NCI-H2081 treated with DMSO at 0.1 percent for 48 hours (cell line): ENCODE measurements at places on chromosomes 16 and 17.

- DNase-seq = no peak
These were observed 148.7 kb downstream of the AIPL1 start for GRCh38 chr17:6286233-6286632.

DNA sequence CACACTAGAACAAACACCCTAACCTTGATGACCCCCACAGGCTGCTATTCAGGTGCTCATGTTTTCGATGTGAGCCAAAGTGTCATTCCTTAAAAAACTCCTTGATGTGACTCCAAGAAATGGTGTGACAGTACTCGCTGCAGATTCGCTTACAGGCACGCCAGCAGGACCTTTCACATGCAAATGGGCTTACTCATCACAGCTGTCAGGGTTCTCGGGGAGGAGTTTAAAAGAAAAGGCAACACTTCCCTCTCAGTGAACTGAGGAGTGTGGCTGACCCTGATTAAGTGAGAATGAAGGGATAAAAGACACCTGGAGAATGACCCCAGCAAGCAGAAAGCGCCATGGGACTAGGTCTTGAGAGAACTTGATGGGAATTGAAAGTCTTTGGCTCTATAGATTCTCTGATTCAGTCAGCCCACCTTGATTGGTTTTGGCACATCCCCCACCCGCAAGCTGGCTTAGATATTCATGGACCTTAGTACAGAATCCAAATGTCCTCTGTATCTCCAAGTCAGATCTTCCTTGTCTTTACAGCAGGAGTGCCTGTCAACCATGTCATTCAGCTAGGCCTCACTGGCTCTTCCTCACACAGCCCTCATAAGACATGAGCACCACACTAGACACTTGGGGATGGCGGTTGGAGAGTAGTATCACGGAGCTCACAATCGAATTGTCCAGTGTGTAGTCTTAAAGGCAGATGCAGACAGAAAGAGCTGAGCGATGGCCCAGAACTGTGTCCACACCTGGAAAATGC lies 82.6 kb downstream of the HIC1 start:
- DNase-seq = no peak

GRCh38 chr16:58194790-58195189 lies 3.1 kb downstream of the CSNK2A2 start:
- DNase-seq = no peak

- DNase-seq = no peak
These were observed 7.5 kb downstream of the SLC5A11 start for GRCh38 chr16:24853169-24853824.

DNA sequence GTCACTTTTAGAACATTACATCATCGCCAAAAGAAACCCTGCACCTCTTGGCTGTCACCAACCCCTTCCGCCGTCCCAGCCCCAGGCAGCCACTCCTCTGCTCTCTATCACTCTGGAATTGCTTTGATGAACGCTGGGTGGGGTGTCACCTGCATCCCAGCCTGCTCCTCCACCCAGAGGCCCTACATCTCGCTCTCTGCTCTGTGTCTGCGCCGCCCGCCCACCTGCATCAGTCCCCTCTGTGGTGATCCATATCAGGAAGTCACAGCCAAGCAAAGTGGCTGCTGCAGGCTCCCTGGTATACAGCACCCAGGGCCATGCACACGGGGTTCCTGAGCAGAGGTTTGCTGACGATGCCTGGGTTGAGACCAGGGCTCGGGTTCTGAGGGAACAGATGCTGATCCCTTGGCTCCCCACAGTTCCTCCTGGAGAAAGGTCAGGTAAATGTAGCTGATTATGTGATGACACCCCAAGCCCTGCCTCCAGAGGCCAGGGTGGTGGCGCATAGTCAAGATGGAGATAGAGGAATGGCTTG lies 30.8 kb downstream of the MPRIP start:
- no peak for DNase-seq

DNA sequence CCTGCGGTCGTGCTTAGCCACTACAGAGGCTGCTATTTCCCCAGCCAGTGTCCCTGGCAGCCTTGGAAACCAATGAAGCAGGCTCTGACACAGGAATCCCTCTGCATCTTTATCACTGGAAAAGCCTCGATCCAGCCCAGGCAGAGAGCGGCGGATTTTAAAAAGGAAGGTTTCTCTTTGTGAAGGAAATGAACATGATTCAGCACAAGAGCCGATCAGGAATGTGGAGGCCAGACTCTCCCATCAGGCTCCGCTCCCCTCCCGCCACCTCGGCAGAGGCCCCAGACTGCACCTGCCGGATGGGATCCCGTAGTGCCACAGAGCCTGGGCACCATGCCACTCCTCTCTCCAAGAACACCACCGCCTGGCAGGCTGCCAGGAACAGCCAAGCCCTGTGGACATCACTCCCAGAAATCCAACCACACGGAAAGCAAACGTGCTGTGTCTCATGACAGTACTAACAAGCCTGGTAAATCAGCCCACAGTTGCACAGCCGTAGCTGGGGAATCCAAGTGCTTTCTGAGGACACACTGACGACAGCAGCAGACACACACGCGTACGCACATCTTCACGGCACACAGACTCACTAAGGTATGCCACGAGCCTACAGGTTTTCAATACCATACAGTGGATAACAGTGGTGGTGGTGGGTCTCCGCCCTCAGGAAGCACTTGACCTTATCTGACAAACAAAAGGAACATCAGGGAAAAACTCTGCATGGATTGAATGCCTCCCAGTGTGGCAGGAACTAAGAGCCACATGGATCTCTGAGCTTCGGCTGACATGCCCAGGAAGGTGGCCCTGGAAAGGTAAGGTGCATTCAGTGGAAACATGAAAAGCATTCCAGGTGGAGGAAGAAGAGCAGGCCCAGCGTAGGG lies 5.4 kb downstream of the LRRC75A start:
- DNase-seq = peak; percentile 95

- DNase-seq = no peak
These were observed 32.8 kb upstream of the METRNL start for GRCh38 chr17:83046448-83047181.

- DNase-seq = no peak
These were observed 12.6 kb upstream of the ALDH3A1 start for GRCh38 chr17:19760746-19761145.

- no peak for DNase-seq
These were observed 92.4 kb upstream of the HS3ST2 start for GRCh38 chr16:22721511-22722100.

DNA sequence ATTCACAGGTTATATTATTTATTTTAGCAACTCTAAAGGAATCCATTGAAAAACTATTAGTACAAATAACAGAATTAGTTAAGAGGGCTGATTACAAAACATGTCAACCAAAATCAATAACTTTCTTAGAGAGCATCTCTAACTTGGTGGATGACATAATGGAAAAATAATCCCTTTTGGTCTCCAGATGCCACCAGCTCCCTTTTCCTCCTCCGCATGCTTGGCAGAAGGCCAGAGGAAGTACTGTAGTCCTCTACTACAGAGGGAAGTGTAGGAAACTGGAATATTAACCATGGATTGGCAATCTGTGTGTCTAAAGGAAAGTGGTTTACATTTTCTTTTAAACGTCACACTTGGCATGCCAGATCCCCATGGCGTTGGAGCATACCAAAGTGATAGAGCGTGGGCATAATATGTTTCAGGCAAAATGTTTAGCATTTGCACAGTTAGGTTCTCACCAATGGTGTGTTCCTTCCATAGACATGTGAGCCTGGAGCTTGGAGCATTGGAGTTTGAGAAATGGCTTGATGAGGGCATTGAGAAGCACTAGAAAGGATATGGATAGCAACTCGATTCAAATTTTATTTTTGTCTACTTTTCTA lies 106.3 kb downstream of the PRKCB start:
- no peak for DNase-seq

DNA sequence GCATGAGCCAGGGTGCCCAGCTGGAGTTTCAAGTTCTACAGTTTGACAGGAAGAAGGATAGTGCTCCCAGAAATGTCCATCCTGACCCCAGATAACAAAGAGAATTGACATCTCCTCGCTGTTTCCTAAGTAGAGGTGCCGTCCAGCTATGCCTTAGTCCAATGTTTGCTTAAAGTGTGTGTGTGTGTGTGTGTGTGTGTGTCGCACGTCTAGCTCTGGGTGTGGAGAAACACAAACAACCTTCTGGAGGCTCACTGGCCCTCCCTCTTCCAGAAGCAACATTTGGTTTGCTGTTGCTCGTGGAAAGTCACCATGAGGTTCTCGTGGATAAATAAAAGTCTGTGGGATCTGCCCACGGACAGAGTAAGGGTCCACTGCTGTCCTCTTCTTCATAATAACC lies 22.1 kb downstream of the EMP2 start:
- no peak for DNase-seq

DNA sequence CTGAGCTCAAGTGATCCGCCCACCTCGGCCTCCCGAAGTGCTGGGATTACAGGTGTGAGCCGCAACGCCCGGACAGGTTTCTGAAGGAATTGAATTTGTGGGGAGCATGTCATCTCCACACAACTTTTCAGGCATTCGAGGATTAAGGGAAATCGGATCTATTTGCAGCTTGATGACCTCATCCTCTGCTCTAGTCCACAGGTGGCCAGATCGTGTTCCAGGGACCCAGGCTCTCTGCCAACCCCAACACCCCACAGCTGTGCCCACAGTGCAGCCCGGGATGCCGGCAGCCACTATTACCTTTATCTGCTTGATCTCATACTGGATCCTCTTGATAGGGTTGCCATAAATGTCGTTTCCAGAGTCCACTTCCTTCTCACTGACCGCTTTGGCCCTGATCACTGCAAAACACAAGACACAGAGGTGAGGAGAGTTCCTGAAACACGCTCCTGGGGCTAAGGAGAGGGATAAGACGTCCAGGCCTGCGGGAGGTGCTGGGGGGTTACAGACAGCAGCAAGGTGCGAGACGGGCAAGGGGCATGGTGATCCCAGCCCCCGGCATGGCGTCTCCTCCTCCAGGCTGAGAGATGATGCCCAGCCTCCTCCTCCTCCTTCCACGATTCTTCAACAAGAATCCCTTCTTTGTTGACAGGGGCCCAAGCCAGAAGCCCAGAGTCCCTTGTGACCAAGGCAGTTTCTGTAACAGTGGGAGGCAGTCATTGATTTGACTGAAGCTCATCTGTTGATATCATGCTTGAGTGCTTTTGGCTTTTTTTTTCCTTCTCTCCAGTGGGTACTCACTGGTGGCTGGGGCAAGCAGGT lies 29.3 kb downstream of the CEP295NL start:
- peak; percentile 78 for DNase-seq

- DNase-seq = no peak
These were observed 1.3 kb downstream of the C17orf58 start for GRCh38 chr17:67994817-67995569.

GRCh38 chr16:51430716-51431369 lies 279.8 kb upstream of the SALL1 start:
- no peak for DNase-seq

- no peak for DNase-seq
These were observed 57.1 kb downstream of the GOSR1 start for GRCh38 chr17:30534298-30534697.

DNA sequence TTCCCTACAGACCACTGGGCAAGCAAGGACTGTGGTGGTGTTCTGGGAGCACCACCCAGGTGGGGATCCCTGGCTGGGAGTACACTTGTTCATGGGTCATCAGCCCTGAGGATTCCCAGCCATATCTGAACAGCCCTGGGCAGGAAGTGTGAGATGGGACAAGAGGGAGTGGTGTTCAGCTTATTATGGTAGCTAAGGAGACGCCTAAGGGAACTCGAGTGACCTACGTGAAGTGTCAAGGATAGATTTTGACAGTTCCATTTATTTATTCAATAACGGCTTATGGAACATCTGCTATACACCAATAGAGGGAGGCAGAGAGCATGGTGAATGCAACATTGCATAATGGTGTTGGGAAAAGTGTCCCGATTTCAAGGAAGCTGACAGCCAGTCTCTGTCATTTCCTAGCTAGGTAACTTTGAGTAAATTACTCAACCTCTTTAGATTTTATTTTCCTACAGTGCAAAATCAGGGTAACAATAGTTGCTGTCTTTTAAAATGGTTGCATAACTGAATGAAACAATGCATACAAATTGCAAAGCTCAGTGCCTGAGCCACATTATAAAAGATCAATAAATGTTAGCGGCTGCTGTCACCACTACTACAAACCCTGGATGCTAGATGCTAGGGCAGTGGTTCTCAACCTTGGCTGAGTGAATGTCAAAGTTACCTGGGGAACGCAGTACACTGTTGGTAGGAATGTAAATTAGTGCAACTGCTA lies 534.1 kb downstream of the GRIN2A start:
- DNase-seq = no peak

DNA sequence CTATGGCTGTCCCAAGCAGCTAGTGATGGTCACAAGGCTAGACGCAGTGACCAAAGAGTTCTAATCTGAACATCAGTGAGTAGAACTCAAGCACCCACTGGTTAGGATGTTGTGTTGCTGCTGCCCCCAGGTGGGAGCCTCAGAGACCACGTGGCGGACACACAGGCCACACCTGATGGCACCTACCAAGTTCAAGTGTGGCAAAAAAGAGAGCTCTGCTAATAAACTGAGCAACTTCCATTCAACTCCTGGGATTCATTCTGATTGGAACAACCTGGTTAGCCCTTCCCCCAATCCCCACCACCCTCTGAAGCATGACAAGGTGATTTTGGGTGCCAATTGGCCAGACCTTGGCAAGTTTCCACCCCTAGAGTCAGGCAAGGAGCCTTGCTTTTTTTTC lies 3.5 kb upstream of the LCMT1 start:
- no peak for DNase-seq

DNA sequence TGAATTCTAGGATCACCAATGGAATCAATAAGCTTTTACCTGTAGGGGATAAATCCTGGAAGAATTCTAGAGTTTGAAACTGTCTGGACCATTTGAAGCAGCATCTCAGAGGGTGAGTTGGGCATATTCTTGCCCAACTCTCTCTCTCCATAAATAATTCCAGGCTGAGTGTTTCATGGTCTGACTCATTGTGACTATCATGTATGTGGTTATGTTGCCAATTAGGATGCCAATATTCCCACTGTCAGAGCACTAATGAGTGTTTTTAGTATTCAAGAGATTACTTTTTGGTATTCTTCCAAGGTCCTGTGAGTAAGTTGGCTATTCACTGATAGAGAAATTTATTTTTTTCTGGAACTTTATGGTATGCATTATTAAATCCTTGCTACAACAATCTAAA lies 456.9 kb downstream of the TOX3 start:
- no peak for DNase-seq

DNA sequence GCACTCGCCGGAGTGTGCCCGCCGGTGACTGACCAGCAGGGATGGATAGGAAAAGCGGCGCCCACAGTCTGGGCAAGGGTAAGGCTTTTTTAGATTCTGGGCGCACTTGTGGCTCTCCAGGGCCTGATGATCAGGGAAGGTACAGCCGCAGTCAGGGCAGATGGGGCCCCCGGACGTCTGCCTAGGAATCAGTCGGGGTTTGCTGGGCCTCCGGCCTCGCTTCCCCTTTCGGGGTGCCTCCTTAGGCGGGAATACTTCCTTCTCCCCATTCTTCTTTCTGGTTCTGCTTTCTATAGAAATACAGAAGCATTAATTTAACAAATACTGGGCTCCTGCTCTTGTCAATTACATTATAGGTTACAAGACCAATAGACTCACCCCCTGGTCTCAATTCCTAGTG lies 5.0 kb downstream of the ZNF689 start:
- DNase-seq = no peak

DNA sequence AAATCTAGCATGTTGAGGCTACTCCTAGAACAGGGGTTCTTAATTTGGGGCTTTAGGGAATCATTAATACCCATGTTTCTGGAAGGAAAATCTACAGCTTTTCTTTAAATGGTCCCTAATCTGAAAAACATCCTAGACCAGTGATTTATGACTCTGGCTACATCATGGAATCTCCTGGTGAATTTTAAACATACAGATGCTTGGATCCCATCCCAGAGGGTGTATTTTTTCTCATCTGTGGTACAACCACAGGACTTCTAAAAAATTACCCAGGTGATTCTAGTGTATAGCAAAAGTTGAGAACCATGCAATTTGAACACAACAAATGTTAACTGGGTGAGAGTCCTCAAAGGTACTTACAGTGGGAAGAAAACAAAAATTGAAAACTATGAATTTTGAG lies 41.5 kb downstream of the KANSL1 start:
- no peak for DNase-seq
